Activated naive CD4-positive, alpha-beta T cell treated with anti-CD3 and anti-CD28 coated beads, Interleukin-2, amount 10 ng/mL, durations not matched to agents 7 days and 5 days (primary cell): ENCODE measurements at places on chromosomes 2 and 18.

GRCh38 chr2:223797811-223798721 lies 39.3 kb downstream of the AP1S3 start:
- no peaks in the 10 kb centered on the region for H3K36me3 ChIP-seq
- H3K27ac ChIP-seq = no peak overlapping the region

DNA sequence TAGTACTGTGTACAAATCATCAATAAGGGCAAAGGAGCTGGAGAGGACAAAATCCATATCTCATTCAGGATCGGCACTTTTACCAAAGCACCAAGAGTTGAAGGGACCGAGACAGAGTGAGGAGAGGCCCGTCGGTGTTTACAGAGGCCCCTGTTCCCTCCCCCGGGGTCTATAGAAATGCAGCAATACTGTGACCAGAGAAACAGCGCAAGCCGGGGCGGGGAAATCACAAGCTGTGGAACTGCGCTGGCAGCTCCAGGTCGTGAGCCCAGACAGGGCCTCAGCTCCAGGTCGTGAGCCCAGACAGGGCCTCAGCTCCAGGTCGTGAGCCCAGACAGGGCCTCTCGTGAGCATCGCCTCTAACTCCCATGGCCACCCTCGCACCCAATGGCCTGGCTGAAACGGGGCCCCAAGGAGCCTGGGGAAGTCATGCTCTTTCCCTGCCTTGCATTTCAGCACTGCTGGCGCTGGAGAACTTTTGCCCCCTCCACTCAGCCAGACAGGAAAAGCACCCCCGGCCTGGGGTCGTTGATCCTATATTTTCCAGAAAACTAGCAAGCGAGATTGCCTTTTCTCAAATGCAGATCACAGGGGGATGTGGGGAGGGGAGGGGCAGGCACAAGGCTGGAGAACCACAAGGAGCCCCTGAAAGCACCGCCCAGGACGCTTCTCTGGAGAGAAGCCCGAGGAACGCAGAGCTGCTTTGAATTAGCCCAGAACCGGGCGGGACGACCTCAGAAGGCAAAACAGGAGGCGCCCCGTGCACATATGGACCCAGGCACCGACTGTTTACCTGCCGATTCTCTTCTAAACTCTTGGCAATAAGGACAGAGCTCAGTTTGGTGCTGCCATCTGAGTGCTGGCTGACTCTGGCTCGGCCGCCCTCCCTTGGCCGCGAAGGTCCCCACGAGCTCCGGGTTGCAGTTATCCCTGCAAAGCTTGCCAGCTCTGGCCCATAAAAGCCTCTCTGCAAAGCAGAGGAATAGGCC lies 223.7 kb downstream of the ACKR3 start:
- no peak for DNase-seq
- no peak overlapping the region for H3K27ac ChIP-seq
- H3K27me3 ChIP-seq = peaks cover 14% of the 10 kb centered on the region
- H3K4me3 ChIP-seq = no peak overlapping the region

DNA sequence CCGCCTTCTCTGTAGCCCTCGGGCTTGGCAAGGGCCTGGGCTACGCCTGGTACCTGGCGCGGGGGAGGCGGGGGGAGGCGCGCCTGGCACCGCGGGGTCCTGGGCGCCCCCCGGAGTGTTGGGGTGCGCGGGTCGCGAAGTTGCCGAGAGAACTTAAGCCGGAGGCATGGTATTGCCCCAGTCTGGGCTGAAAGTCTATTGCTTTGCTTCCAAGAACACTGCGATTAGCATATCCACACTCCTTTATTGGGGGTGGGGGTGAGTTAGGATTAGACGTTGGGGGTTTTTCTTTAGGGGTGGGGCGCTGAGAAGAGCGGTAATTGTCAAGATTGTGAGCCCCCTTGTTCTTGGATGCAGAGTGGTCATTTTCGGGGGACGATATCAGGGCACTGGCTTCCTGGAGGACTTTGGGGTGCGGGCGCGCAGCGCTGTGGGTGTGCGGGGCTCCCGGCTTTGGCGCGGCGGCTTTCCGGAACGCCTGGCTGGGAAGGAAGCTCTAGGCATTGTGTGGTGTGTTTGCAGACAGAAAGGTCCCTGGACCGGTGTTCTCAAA lies 798 bp downstream of the TANC1 start:
- DNase-seq = no peak
- H3K4me1 ChIP-seq = peaks cover 18% of the 10 kb centered on the region
- H3K27me3 ChIP-seq = peaks cover 52% of the 10 kb centered on the region

- no peak overlapping the region for H3K27ac ChIP-seq
- H3K27me3 ChIP-seq = peaks cover 16% of the 10 kb centered on the region
- H3K36me3 ChIP-seq = no peaks in the 10 kb centered on the region
- DNase-seq = no peak
- no peaks in the 10 kb centered on the region for H3K4me1 ChIP-seq
Measured at GRCh38 chr18:12074736-12075135, 18.9 kb upstream of the ANKRD62 start.
